ENCODE measurements at places on chromosomes 5 and 9. TPM values are rescaled to one million over a fixed set of nuclear protein-coding genes. Genes with fewer than 3 reads are reported as not detected.

The SPATA31A3 gene
- total RNA-seq, result not detected

The SLC25A2 gene
- total RNA-seq, result 0.16 TPM

The IL5 gene
- total RNA-seq, result not detected

The CDKN2A gene
- 0.67 TPM for total RNA-seq

The LTC4S gene
- 7.6 TPM for total RNA-seq

The TCF7 gene
- 2.2 TPM for total RNA-seq

The PLAC8L1 gene
- total RNA-seq, result not detected

The IRX4 gene
- total RNA-seq, result 15.8 TPM

The POLE3 gene
- total RNA-seq, result 20.6 TPM

The CEL gene
- total RNA-seq, result 7.3 TPM

The EIF4EBP3 gene
- total RNA-seq, result 12.0 TPM

The SLC36A3 gene
- not detected for total RNA-seq

The SLC31A2 gene
- 14.1 TPM for total RNA-seq

The LHX3 gene
- total RNA-seq, result not detected

The FRMPD1 gene
- 1.6 TPM for total RNA-seq

The ZBED3 gene
- 3.8 TPM for total RNA-seq

The GRXCR2 gene
- 9.6 TPM for total RNA-seq

The KLHL3 gene
- total RNA-seq, result 22.3 TPM

The BAAT gene
- total RNA-seq, result 0.08 TPM

The PPP2R2B gene
- total RNA-seq, result 0.19 TPM

The CDC14B gene
- total RNA-seq, result 15.1 TPM

The LEAP2 gene
- total RNA-seq, result 1.0 TPM

The PCDHB3 gene
- 1.4 TPM for total RNA-seq

The HMGCR gene
- total RNA-seq, result 7.6 TPM

The FOXI1 gene
- total RNA-seq, result not detected

The FUBP3 gene
- total RNA-seq, result 23.0 TPM

The AGXT2 gene
- total RNA-seq, result not detected

The DMRT2 gene
- not detected for total RNA-seq

The WDR38 gene
- total RNA-seq, result not detected

The GMCL2 gene
- total RNA-seq, result not detected

The SLC45A2 gene
- total RNA-seq, result not detected

The MYOZ3 gene
- total RNA-seq, result 4.0 TPM

The GRAMD2B gene
- total RNA-seq, result 25.4 TPM

The NPM1 gene
- total RNA-seq, result 342 TPM

The LCN12 gene
- 2.1 TPM for total RNA-seq

The ZNG1A gene
- total RNA-seq, result 14.6 TPM

The TMOD1 gene
- total RNA-seq, result 192 TPM

The EGFLAM gene
- 9.1 TPM for total RNA-seq

The ANKRD18B gene
- not detected for total RNA-seq

The FCN2 gene
- total RNA-seq, result 0.30 TPM

The PCDHB5 gene
- 1.3 TPM for total RNA-seq

The DNAH5 gene
- total RNA-seq, result 0.27 TPM

The GNPDA1 gene
- 22.7 TPM for total RNA-seq

The STPG3 gene
- 1.3 TPM for total RNA-seq

The GABRB2 gene
- total RNA-seq, result not detected
